Fibroblast of lung (primary cell): ENCODE measurements at places on chromosomes 2 and 18. TPM values are rescaled to one million over a fixed set of nuclear protein-coding genes. Genes with fewer than 3 reads are reported as not detected.

NT5DC4 gene
- not detected in 2 replicates for total RNA-seq

DOK6 gene
- 4.0 and 6.7 TPM in 2 replicates for total RNA-seq

FOXD4L1 gene
- 0.17 and 0.26 TPM in 2 replicates for total RNA-seq

DTYMK gene
- 15.2 and 25.3 TPM in 2 replicates for total RNA-seq

TMEM198 gene
- total RNA-seq: 0.77 and 0.99 TPM in 2 replicates

DLX2 gene
- total RNA-seq: not detected in 2 replicates

EMILIN1 gene
- 187 and 251 TPM in 2 replicates for total RNA-seq

KCNS3 gene
- 1.3 and 6.3 TPM in 2 replicates for total RNA-seq

ZSWIM2 gene
- under 0.01 TPM in 1 of 2 replicates, not detected in the other for total RNA-seq

LYPD6B gene
- not detected in 2 replicates for total RNA-seq

GALNT3 gene
- 0.26 and 0.66 TPM in 2 replicates for total RNA-seq

AGAP1 gene
- total RNA-seq: 7.7 and 10.6 TPM in 2 replicates

GRP gene
- not detected in 2 replicates for total RNA-seq

CMPK2 gene
- 0.26 and 0.33 TPM in 2 replicates for total RNA-seq
